Glomerular endothelial cell (primary cell): ENCODE measurements at places on chromosomes 3 and 15. TPM values are rescaled to one million over a fixed set of nuclear protein-coding genes. Genes with fewer than 3 reads are reported as not detected.

CCDC54 gene
- not detected in 2 replicates for total RNA-seq

CLRN1 gene
- not detected in 2 replicates for total RNA-seq

TPRG1 gene
- 0.53 TPM in 1 of 2 replicates, not detected in the other for total RNA-seq

ATP2B2 gene
- total RNA-seq: not detected in 2 replicates

NMB gene
- 6.1 TPM in 2 replicates for total RNA-seq

CCR9 gene
- total RNA-seq: not detected in 2 replicates

P2RY14 gene
- total RNA-seq: not detected in 2 replicates

FAM107A gene
- total RNA-seq: 48.2 and 74.4 TPM in 2 replicates

CYP8B1 gene
- not detected in 2 replicates for total RNA-seq

DNA sequence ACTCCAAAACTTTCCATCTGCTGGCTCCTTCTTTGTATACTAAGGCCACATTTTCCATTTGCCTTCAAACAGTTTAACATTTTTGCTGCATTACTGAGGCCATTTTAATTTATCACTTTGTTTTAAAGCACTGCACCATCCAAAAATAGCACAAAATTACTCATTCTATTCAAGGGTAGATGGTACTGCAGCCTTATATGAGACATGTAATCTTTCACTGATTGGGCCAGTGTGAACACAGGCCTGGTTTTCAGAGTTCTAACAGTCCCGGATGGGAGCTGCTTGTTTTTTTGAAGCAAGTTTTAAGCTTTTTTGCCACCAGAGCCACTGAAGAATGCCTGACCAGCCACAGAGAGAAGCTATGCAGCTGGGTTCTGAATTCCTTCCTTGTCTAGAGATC is 172.3 kb upstream of the TSC22D2 start:
- no peak for DNase-seq

- no peak for DNase-seq
Observed at GRCh38 chr3:183298701-183299153, 45.7 kb downstream of the B3GNT5 start.

GRCh38 chr3:177842743-177843734 is 645.8 kb upstream of the TBL1XR1 start:
- DNase-seq: no peak

GRCh38 chr3:61820306-61820992 is 259.1 kb downstream of the PTPRG start:
- no peak for DNase-seq

GRCh38 chr15:73867956-73868355 is 5.4 kb upstream of the TBC1D21 start:
- DNase-seq: no peak

GRCh38 chr3:193673845-193674244 is 80.8 kb downstream of the OPA1 start:
- DNase-seq: no peak

- DNase-seq: no peak
Observed at GRCh38 chr3:183958226-183958625, 59.5 kb downstream of the ABCC5 start.

GRCh38 chr3:4008205-4008604 is 209.0 kb downstream of the LRRN1 start:
- no peak for DNase-seq

DNA sequence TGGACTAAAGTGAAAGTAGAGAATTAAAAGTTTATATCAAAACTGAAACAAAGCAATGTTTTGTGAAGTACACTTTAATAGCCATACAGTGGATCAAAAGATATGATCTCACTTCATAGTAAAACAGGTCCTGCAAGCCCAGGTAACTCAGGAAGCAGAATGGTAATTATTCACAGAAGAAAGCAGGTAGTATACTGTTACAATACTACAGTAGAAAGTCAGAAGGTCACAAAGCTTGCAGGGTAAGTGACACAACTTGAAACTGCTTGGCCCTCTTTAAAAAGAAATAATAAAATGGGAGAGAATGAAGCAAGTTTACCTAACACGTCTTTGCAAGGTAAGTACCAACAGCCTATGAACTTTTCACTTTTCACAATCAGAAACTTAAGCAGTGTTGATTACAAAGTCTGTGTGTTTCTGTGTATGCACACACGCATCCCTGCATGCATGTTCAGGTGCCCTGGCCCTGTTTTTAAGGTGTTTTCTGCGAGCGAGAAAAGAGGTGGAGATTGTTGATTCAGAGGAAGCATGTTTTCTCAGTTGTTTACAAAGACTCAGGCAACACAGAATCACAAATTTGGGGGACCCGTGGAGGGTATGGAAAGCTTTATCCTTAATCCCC is at the start of gene NAALADL2:
Gene NAALADL2 (plus strand): TSS at position 221 of the 622 bp plus-strand sequence.
- no peak for DNase-seq

DNA sequence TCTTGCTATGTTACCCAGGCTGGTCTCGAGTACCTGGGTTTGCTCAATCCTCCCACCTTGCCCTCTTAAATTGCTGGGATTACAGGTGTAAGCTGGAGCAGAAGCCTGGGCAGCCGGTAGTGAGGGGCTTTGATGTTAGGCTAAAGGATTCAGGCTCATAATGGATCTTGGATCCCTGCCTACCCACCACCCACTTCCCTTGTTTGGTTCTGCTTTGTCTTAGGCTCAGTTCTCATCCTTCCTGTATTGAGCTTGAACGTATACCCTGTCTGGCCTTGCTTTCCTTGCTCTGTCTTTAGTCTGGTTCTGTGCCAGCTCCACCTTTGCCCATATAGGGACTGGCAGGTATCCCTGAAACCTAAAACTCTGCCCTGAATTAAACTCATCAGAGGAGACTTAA is 1.7 kb downstream of the PPCDC start:
- no peak for DNase-seq

DNA sequence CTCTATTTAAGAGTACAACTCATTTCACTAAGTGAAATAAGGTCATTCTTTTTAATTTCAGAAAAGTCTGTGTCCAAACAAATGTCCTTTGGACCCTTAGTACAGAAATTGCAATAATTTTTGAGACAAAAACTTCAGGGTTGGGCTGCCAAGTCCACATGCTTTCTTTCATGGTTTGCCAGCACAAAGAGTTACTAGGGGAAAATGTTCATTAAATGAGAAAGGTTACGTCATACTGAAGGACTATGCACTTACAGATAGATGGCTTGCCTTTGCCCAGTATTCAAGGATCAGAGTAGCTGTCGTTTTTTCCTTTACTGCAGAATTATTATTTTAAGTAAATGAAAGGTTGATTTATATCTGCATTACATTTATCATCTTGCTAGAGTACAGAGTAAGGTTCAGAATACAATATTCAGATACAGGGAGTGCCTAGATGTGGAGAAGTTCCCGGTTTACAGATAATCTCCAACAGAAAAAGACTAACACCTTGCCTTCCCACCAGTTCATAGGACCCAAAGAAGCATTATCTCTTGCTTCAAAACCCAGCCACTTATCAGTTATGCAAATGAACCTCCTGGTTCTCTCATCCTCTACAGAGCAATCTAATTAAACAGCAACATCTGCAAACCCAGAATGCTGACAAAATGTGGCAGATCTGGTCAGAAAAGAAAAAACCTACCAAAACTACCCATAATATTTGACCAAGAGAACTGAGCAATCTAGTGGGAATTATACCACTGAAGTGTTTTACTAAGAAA is 179.3 kb downstream of the FRMD5 start:
- no peak for DNase-seq

DNA sequence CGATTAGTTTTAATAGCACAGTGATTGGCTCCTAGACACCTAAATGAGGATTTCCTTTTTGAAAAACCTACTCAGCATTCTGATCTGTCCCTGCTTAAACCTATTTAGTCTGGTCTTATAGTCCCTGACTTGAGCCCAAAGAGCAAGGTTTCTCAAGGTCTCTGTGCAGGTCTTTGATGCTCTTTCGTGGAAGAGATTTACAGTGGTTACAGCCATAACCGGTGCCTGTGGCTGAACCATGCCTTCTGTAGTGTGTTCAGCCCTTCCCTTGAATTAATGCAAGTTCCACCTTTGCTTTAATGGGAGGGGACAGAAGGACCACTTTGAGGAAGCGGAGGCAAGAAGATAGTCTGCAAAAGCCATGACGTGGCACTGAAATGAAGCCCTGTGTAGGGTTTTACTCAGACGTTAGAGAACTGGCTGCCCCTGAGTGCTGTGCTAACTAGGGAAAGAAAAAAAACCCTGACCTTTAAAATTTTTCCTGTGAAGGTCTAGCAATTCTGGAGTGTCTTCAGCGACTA is 43.0 kb downstream of the ZBTB38 start:
- DNase-seq: no peak

- no peak for DNase-seq
Observed at GRCh38 chr15:78195735-78196201, 38.6 kb downstream of the ACSBG1 start.

- no peak for DNase-seq
Observed at GRCh38 chr3:117433427-117433826, 723.8 kb downstream of the TUSC7 start.

DNA sequence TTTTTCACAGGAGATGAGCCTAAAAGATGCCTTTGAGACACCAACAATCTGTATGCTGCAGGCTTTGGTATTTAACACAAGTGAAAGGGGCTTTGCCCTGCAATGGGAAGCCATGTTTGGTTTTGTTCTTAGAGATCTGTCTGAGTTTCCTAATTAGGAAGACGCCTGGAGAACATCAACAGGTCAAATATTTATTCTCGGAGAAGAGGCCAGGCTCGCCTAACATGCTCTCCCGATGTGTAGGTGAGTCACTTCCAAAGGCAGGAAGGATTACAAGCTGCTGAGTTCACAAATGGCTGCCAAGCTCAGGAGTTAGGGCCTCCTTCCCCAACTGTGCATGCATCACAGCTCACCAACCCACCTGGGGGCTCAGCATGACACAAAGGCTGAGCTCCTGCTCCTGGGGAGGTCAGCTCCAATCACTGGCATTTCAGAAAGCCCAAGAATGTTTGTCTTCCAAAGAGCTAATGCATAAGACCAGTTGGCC is 119.5 kb upstream of the PRICKLE2 start:
- no peak for DNase-seq

DNA sequence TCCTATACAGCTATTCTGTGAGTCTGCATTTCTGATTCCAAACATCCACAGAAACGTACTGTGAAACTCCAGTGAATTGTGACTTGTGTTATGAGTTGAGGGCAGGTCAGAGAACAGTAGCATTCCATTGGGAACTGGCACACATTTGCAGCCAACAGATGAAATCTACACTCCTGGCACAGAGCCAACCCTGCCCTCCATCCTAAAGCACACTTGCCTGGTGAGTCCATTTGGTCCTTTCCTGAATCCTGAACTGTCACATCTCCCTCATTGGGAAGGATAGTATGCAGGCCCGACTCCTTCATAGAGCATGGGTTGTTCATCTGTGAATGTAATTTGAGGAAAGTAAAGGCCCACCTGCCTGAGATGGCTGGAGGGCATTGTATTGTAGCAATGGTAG is 314.3 kb upstream of the RASGRP1 start:
- no peak for DNase-seq

DNA sequence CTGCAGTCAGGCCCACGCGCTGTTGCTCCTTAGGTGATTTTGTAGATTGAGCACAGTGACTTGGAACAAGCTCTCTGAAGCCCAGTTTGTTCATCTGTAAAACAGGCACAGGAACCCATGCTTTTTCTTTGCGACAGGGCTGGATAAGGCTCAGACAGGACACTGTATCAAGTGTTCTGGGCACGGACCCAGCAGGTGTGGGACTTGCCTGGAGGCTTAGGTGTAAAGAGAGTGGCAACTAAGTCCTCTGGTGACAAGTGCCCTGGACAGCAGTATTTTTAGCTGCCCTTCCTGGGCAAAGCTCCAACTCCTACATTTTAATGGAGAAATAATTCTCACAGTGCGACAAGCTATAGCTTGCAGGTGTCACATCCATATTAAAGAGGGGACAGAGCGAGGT is 32.2 kb downstream of the CD276 start:
- no peak for DNase-seq

DNA sequence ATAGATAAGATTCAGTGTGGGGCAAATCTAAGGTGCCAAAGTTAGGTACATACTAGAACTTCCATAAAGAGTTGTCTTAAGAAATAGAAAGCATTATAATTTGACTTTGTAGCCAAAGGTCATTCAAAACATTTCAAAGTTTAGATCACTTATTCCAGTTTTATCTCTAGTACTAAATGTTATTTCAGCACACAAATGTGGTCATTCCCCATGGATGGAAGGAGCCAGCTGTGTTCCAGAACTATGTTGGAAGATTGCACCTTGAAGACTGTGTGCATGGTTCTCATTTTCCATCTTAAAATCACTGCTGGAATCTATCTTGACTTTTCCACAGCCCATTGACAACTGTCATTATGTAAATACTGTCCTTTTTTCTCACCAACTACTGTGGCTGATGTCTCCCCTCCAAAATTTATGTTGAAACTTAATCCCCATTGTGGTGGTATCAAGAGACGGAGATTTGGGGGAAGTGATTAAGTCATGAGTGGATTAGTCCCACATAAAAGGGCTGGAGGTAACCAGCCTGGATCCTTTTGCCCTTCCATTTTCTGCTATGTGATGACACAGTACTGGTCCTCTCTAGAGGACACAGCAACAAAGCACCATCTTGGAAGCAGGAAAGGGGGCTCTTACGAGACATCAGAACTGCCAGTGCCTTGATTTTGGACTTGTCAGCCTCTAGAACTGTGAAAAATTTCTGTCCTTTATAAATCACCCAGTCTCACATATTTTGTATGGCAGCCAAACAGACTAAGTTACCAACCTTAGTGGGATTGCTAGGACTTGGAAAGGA is 24.0 kb downstream of the TGFBR2 start:
- no peak for DNase-seq

DNA sequence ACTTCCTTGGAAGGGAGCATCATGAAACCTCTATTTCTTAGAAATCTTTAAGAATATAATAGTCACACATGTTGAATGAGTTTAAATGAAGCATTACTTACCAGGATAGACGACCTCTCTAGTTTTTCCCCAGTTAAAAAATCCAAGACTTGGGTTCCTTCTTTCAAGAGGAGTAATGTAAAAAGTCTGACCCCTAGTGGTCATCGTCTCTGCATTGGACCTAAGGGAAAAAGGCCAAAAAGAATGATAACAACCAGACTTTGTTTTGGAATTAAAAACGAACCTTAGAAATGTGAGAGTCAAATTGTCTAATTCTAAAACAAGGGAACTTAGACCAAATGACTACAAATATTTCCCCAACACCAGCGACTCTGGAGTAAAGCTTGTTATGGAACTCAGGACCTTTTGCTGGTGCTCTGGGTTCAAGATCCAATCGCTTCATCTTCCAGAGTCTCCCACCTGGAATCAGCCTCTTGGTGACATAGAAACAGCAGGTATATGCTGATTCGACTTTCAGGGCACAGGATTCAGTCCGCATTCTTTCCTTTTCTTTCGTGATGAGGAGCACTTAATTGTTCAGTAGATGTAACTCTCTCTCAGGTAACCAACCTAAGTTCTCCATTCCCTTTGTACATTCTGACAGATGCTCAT is 214.8 kb upstream of the TPRG1 start:
- no peak for DNase-seq

DNA sequence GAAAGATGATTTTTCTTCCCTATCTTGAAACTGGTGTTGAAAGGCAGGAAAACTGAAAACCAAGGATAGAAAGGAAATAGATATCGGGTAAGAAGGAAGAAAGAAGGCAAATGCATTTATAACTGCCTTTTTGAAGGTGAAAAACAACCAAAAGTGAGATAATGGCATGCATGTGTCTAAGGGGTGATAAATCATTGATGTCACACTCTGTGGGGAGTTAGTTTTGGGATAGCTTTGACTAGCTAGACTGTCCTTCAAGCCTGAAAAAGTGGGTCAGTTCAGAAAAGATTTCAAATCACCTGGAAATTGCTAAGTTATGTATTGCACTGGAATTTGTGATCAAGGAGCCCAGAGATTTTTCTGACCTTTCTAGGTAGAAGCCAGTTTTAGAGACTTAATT is 142.2 kb upstream of the UMPS start:
- no peak for DNase-seq

GRCh38 chr15:73075160-73075859 is 23.0 kb downstream of the NEO1 start:
- DNase-seq: no peak

- no peak for DNase-seq
Observed at GRCh38 chr15:77505556-77505955, 84.9 kb downstream of the HMG20A start.
